Right atrium auricular region (tissue), 2 donors: ENCODE measurements at places on chromosomes 6 and 20. TPM values are rescaled to one million over a fixed set of nuclear protein-coding genes. Genes with fewer than 3 reads are reported as not detected.
A peak's percentile ranks its signal among the peaks of the same experiment; 100 is the strongest.

DNA sequence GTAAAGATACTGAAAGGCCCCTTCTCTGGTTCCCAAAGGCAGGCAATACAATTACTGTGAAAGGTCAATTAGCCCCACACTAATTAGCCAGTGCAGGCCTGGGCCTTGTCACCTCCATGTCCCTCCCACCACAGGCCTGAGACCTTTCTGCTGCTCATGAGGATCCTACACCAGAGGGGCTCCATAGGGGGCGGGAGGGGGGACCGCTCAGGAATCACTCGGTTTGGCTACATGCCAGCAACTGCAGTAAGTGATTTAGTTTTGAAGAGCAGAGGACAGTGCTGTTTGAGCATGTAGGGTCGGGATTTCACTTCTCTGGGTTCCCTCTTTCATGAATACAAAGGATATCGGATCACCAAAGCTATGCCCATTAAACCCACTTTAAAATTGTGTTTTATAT, 455.6 kb downstream of the PRKN start:
- DNase-seq, result no peak

DNA sequence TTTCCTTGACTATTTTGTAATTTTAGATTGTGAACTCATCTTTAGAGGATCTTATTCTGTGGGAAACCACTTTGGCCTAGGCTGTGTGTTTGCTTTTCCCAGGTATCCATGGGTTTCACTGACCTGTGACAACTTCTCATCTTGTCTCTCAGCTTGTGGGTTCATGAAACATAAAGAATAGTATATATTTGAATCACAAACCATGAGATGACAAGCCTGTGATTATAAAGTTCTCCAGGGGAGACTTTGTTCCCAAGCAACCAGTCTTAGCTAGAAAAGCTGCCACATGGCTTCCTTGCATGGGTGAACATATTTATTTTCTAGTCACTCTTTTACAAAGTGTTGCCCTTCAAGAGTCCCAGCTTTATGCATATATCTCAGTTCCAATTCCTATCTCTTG, 201.9 kb downstream of the UBE3D start:
- DNase-seq, result no peak

DNA sequence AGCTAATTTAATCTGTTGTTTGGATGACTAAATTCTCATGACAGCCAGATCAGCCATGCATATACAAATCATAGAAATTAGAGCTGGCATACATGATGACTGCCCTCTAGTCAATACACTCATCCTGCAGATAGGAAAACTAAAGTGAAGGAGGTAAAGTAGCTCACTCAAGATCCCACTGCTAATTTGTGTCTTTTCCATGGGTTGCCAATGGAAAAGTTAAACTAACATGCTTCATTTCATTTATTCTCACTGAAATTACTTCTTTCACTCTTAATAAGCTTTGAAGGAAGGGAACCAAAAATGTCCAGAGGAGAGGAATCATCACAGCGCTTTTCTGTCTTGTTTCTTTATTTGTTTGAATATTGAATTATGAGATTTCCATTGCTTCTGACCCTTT, 308.2 kb downstream of the GJA1 start:
- DNase-seq, result no peak

- DNase-seq, result no peak
Measured at GRCh38 chr20:51346686-51347485, 195.6 kb downstream of the NFATC2 start.

GRCh38 chr6:134420614-134421181, 102.8 kb upstream of the SGK1 start:
- DNase-seq, result no peak

DNA sequence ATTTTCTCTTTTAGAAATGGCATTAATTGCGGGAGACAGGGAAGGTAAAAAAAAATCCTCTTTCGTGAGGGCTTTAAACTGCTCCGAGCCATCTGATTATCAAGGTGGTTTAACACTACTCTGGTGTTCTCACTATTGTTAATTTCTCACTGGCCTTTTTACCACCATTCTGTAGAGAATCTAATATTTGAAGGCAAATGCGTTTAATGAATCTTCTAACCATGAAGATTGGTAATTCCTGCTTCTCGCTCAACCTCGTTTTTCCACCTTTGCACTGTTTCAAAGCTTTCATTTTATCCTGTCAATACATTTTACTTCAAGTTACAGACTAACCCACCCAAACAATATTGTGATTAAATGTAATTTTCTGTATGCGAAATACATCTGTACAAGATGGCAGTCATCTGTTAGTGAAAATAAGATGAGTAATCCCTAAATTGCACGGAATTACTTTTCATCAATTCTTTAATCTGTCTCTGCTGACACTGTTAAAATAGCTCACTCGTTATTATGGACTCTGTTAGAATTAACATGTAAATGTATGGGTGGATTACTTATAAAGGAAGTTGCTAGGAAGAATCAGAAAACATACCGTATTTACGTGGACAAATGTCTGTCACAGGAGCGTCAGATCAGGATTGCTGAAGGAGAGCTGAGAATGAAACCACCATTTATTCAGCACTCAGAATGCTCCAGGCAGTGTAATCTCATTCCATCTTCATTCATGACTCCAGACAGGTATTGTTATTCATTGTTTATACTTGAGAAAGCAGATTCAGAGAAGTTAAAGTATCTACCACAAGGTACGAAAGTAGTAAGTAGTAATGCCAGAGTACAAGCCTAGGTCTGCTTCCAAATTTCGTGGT, 1.1 kb upstream of the LCA5 start:
- DNase-seq, result no peak

GRCh38 chr6:143157131-143157530, 96.4 kb downstream of the AIG1 start:
- DNase-seq, result no peak

DNA sequence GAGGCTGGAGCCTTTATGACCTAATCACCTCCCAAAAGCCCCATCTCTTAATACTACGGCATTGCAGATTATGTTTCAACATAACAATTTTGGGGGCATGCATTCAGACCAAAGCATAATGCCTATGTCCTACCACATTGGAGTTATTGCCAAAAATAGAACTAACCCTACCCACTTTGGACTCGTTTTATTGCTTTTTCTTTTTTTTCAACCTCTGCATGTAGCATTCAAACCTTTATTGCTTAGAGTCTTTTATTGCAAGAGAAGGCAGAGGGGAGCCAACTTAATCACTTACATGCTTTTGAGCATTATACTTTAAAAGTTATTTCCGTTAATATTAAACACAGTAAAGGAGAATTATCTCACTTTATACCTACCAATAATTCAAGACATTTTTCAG, 8.1 kb upstream of the MBOAT1 start:
- DNase-seq, result no peak

GRCh38 chr6:101614774-101615173, 221.3 kb downstream of the GRIK2 start:
- no peak for DNase-seq

- no peak for DNase-seq
Measured at GRCh38 chr20:25487306-25487705, 79.8 kb downstream of the GINS1 start.

DNA sequence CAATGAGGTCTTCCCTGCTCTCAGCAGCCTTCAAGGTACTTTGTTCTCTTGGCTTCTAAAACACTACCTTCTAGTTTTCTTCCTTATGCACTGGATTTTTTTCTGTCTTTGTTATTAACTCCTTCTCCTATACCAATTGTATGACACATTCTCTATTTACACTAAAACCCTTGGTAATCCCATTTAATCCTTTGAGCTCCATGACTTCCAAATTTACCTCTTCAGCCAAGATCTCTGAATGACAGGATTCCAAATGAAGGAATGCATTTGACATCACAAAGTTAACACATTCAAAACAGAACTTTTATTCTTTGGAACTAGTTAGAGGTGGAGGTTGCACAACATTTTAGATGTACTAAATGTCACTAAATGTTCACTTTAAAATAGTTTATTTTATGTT, 86.6 kb upstream of the SAMD5 start:
- no peak for DNase-seq

DNA sequence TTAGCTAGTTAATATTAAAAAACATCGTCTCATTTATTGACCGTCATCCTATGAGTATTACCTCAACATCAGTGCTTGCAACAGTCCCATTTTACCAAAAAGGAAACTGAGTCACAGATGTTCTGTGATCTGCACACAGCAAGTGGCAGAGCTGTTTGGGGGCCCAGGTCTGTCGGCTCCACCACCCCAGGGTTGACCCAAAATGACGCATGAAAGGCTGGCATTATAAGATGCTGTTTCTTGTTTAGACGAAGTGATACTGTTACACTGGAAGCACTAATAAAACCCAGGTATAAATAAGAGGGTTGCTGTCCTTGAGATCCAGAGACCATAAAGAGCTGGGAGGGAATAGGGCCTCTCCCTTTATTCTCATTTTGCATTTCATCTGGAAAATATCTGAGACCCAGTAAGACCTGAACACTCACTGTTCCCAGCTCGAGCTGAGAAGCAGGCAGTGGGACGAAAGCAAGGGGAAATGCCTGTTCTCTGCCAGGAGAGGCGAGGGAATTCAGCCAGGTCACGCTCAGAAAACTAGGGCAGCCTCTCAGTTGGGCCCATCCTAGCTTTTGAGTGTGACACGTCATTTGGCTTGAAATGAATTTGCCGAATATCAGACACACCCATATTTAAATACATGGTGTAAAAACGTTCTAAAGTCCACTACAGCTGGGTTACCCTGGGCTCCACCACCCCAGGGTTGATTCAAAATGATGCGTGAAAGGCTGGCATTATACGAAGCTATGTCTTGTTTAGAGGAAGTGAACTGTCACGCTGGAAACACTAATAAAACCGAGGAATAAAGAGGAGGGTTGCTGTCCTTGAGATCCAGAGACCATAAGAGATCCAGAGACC, 1.4 kb upstream of the MICAL1 start:
- DNase-seq, result peak; percentile 88

GRCh38 chr6:168852376-168852884, 401.2 kb downstream of the THBS2 start:
- DNase-seq, result no peak

GRCh38 chr6:75991941-75992340, 80.5 kb downstream of the IMPG1 start:
- no peak for DNase-seq

DNA sequence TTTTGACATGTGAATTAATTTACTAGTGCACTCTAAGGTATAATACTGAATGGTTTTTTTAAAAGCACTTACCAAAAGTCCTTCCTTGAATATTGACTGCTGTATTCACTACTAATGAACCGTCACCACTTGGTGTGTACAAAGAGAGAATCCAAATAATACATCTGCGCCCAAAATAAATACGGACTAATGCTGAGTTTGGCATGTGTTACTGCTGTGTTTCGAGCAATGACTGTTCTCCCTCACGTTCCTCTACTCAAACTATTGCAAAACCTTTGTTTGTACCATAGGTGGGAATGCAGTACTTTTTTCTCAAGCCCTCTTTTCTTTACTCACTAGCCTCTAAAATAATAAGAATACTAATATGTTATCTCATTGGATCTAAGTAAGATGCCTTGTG, 305.5 kb downstream of the QKI start:
- DNase-seq, result no peak

PTK6 gene
- total RNA-seq, result not detected

CDKAL1 gene
- total RNA-seq, result 10.5 TPM

BAG2 gene
- total RNA-seq, result 12.3 TPM

HAO1 gene
- total RNA-seq, result not detected

RIPPLY2 gene
- total RNA-seq, result not detected

PPP1R16B gene
- total RNA-seq, result 6.6 TPM

OR2H1 gene
- total RNA-seq, result not detected

FUT9 gene
- not detected for total RNA-seq

C20orf173 gene
- not detected for total RNA-seq

CDSN gene
- not detected for total RNA-seq

SEL1L2 gene
- total RNA-seq, result not detected

TAB2 gene
- 51.8 TPM for total RNA-seq

C20orf96 gene
- total RNA-seq, result 2.4 TPM
